ENCODE measurements at places on chromosomes 13 and 19. TPM values are rescaled to one million over a fixed set of nuclear protein-coding genes. Genes with fewer than 3 reads are reported as not detected.

KIRREL2 gene
- total RNA-seq, result under 0.01 TPM

POU2F2 gene
- total RNA-seq, result 0.17 TPM

PRR19 gene
- total RNA-seq, result 0.84 TPM

TINCR gene
- not detected for total RNA-seq

CEACAM19 gene
- 3.3 TPM for total RNA-seq

ZNF878 gene
- total RNA-seq, result 0.17 TPM

SLC6A16 gene
- not detected for total RNA-seq

DBP gene
- 4.5 TPM for total RNA-seq

Measured in bronchus fibroblast of lung (primary cell).